ENCODE measurements at places on chromosomes 3 and 15.

- no peak for DNase-seq
Observed at GRCh38 chr3:41198526-41198925, 779 bp upstream of the CTNNB1 start.

DNA sequence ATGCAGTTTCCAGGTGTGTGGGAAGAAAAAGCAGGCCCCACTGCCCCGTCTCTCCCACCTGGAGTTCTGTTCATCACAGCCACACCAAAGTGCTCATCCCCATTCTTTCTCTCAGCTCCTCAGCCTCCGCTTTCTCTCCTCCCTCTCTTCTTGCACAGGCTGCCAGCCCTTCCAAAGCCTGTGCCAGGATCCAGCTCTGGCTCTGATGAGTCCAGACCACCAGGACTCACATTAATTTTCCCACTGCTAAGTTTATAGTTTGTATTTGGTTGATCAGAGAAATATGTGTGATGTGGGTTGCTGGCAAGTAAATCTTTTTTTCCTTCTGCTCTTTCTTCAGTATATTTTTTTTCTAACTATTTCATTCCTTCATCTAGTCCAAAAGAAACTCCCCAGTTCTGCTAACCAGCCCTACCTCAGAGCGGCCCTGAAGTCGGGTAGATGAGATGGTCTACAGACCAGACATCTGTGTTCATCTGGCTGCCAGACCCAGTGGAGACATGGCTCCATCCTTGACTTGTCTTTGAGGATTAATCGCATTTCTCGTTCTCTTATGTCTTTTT, 49.8 kb downstream of the BOC start:
- DNase-seq: no peak

- DNase-seq: no peak
Observed at GRCh38 chr3:139671863-139672646, 5.7 kb downstream of the NMNAT3 start.

GRCh38 chr3:181919375-181919774, 207.7 kb downstream of the SOX2 start:
- DNase-seq: no peak

GRCh38 chr3:59553076-59553475, 503.3 kb upstream of the CFAP20DC start:
- no peak for DNase-seq

Data from anterior cingulate cortex (tissue), 58 donors.